Spinal cord (tissue), 10 donors: ENCODE measurements at places on chromosomes 7 and 10. TPM values are rescaled to one million over a fixed set of nuclear protein-coding genes. Genes with fewer than 3 reads are reported as not detected.

DNA sequence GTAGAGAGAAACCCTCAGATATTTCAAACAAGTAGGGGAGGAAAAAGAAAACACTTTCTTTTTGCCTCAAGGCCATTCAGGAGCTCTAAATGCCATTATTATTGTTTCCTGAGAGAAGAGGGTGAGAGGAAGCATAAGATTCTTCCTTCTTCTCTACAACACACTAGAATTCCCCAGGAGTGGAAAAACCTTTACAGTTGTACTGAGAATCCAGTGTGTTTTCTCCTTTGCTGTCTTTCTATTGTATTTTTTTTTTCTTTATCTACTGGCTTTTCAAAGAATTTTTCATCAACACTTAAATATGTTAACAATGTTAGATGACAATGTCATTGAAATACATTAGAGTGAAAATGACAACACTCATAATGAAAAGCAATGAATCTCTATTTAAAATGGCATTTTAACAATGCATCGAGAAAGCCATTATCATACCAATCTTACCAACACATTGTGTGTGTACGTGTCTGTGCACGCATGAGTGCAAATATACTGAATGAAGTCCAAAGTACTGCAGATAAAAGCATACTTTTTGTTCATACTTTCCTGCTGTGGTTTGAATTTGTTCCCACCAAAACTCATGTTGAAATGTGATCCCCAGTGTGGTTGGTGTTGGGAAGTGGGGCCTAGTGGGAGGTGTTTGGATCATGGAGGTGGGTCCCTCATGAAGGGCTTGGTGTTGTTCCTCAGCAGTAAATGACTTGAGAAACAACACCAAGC, 24.2 kb upstream of the MACC1 start:
- DNase-seq, result no peak

Gene FASTK
- 30.9 TPM for total RNA-seq

DNA sequence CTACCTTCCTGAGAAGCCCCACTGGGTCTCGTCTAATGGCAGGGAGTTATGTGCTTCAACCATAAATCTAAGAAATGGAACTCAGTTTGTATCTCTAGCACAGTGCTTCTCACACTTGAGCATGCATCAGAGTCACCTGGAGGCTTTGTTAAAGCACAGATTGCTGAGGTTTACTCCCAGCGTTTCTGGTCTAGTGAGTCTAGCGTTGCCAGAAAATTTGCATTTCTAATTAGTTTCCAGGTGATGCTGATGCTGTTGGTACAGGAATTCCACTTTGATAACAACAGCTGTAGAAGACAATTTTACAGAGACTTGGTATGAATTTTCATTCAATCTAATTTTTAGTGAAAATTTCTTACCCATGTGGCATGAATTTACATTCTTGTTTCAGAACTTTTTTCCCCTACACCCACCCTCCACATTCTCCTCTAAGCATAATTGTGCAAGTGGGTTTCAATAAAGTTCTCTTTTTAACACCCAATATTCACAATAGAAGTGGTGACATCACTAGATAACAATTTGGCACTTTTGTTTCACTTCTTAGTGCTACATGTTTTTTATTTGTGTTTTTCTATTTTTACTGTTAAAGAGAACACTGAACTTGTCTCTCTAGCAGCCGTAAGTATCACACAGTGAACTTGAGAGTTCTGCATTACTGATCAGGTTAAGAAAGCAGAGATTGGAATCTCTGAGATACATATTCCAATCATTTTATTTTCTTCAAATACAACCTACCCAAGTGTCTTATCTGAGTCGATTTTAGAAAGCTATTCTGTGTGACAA, 48.4 kb upstream of the BET1 start:
- DNase-seq, result no peak

DNA sequence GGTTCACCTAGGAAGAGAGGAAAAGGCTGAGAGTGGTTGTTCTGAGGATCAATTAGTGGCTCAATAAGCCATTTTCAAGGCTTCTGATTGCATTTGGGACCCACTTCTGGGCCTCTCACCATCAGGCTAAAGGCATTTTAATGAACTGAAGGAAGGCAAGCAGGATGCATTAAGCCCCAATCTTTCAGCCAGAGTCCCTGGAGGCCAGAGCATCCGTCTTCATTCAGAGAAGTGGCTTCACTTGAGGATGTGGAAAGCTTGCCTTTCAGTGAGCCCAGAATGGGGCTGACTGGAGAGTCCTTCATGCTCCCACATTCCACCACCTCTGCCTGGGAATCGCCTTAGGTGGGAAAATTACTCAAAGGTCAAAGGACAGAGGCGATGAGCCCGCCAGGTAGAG, 41.8 kb downstream of the COL17A1 start:
- no peak for DNase-seq

DNA sequence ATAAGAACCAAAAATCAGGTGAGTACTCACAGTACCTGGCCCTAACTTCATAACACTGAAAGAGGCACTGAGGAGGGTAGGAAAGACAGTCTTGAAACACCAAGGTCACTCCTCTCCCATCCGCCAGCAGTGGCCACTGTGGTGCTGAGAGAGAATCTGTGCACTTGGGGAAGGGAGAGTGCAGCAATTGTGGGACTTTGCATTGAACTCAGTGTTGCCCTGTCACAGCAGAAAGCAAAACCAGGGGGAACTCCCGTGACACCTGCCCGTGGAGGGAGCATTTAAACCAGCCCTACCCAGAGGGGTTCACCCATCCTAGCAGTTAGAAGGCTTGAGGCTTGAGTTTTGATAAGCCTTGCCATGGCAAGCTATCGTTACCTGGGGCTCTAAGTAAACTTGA, 35.2 kb upstream of the MAP3K8 start:
- no peak for DNase-seq
